Stimulated activated CD4-positive, alpha-beta T cell treated with anti-CD3 and anti-CD28 coated beads, Interleukin-2, amount 100 ng/mL, for 4 hours (primary cell): ENCODE measurements at places on chromosomes 4 and X.
A peak's percentile ranks its signal among the peaks of the same experiment; 100 is the strongest.

GRCh38 chr4:72846280-72847111, 223.0 kb downstream of the COX18 start:
- DNase-seq, result no peak

GRCh38 chr4:90198086-90198847, 71.1 kb downstream of the CCSER1 start:
- DNase-seq, result no peak

DNA sequence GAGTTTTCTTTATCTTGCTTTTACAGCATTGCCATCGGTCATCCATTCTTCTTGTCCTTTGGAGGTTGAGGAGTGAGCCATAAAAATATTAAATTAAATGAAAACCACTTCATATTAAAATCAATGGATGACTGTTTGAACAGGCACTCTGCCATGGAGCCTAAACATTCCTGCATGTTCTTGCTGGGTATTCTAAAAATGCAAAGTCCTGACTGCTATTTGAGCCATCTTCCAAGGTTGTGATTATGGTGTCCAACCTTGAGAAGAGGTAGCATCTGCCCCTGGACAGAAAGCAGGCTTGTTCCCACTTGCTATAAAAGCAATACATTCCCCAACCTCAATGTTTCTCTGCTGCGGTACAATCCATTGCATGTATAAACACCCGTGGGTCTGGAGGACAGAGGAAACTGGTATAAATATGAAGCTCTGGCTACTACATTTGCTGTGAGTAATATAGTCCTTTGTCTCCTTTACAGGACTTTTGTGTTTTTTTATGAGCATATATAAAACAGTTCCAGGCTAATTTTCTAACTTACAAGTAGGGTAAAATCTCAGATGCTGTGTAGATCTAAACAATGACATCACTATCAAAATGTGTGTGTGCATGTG, 70.9 kb upstream of the FAT4 start:
- DNase-seq, result no peak

DNA sequence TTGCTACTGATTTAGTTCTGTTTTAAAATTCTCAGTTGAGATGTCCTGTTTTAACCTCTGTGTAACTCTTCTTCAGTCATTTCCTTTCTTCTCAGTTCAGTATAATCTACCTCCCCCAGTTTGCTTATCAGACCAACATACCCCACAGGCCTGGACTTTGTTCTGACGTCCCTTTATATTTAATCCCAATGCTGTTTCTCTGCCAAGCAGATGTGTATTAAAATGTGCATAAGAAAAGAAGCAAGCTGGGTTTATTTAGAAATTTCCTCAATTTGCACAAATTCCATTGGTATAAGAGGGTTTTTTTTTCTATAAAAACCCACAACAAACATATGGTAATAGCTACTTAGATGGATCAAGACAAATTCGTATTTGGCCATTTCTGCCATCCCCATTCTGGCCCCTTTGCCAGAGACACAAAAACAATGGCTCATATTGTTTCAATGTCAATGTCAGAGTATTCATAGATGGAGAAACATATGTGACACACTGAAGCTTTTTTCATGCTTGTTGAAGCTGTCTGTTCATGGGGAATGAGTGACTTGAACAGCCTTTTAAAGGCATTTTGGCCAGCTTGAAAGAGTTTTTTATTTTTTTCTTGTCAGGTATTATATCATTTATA, 24.5 kb downstream of the HCCS start:
- DNase-seq, result no peak

- DNase-seq, result no peak
Observed at GRCh38 chr4:88003261-88003660, 4.2 kb upstream of the PKD2 start.

GRCh38 chrX:19695884-19696283, 180.6 kb upstream of the MAP3K15 start:
- DNase-seq, result no peak

- no peak for DNase-seq
Observed at GRCh38 chr4:107009196-107009968, 26.7 kb downstream of the DKK2 start.

DNA sequence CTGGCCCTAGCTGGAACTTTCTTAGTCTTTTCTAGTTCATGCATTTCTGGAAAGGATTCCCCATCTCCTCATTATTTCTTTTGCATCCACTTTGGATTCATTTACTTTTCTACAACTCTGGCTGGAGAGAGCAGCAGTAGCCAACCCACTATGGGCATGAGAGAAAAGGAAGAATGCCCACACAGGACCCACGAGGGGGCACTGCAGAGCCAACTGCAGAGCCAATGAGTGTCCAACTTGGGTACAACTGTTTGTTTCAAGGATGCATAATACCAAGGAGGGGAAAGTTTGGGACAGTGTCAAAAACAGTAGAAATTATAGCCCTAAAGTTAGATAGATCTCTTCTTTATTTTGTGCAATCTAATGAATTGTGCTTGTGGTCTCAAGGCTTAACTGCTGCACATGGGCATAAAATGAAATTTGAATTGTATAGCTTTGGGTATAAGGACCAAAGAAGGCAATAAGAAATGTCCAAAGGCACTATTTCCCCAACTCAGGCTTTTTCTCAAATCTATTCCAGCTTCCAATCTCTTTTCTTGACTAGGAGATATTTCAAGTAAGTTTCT, 230.6 kb downstream of the NSUN7 start:
- DNase-seq, result no peak

DNA sequence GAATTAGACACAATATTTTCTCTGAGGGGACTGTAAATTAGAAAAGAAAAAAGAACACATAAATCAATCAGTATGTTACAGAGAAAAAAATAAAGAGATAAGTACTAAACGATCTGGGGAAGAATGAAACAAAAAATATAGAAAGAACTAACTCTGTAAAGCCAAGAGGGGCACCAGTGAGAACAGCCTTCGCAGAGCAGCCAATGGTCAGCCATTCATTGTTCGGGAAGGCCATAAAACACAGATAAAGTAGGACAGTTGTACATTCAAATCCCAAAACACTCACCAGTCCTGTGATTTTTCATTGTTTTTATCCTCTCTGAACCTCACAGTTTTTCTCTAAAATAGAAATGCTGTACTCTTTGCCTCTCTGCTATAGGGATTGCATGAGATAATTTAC, 127.9 kb downstream of the NEK1 start:
- no peak for DNase-seq

- DNase-seq, result peak; percentile 9
Observed at GRCh38 chr4:26410385-26411293, 79.6 kb downstream of the CCKAR start.
